Daoy (cell line): ENCODE measurements at places on chromosomes 1 and 21. TPM values are rescaled to one million over a fixed set of nuclear protein-coding genes. Genes with fewer than 3 reads are reported as not detected.

Gene LAMC1
- 106 and 117 TPM in 2 replicates for total RNA-seq

GRCh38 chr1:246151796-246152434 is 355.2 kb downstream of the SMYD3 start:
- DNase-seq = no peak

Gene RNF11
- total RNA-seq = 85.1 and 93.8 TPM in 2 replicates

DNA sequence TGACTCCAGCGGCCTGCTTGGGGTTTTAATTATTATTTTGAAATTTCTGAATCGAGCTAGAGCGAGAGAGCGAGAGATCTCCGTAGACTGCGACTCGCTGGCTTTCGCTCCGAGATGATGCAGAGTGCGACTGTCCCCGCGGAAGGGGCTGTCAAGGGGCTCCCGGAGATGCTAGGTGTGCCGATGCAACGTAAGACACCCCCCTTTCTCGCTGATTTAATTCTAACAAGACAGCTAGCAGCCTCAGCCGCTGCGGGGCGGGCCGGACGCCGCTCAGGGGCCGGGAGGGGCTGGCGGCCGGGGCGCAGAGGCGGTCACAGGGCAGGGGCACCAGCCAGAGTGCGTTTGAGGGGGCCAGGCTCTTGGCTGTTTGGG is 339 bp downstream of the LHX4 start:
- peak; percentile 32 for DNase-seq

- no peak for DNase-seq
Measured at GRCh38 chr1:193951984-193952383, 765.6 kb upstream of the B3GALT2 start.

Gene VHLL
- total RNA-seq = not detected in 2 replicates
